Naive thymus-derived CD4-positive, alpha-beta T cell (primary cell): ENCODE measurements at places on chromosomes 12 and 14. TPM values are rescaled to one million over a fixed set of nuclear protein-coding genes. Genes with fewer than 3 reads are reported as not detected.

The DCN gene
- not detected for total RNA-seq

- DNase-seq: no peak
Measured at GRCh38 chr12:8996682-8997405, 7.5 kb downstream of the KLRG1 start.

- DNase-seq: no peak
Measured at GRCh38 chr12:20272801-20273200, 95.5 kb upstream of the PDE3A start.

DNA sequence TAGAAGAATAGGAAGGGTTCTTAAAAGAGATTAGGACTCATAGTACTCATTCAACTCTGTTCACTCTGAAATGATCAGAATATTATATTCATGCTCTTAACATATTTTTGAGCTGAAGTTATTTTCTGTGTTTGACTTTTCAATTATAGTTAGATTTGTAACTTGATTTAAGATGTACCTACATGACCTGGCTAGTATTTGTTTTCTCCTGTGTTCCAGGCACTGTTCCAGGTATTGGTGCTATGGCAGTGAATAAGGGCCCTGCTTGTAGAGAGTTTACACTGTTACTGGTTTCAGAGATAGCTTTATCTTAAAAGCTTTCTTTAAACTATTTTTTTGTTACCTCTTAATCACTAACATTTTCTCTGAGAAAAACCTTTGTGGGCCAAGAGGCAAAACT is 19.1 kb upstream of the SLC17A8 start:
- no peak for DNase-seq

GRCh38 chr12:55708695-55709233 is 1.1 kb upstream of the ITGA7 start:
- DNase-seq: no peak

DNA sequence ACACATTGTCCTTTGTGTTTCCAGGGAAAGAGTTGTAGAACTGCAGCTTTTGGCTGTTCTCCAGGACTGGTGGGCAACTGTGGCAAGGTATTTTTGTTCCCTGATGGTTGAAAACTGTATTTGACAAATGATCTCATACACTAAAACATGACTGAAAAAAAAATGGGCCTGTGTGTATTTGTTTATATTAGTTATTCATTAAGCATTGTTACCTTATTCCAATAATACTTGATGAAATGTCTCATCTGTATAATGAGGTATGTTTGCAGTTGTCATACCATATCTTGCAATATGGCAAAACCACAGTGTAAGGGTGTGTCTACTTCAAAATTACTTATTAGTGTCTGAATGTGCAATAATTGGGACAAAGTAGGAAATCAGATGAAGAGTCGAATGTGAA is 479.4 kb upstream of the NOVA1 start:
- no peak for DNase-seq

DNA sequence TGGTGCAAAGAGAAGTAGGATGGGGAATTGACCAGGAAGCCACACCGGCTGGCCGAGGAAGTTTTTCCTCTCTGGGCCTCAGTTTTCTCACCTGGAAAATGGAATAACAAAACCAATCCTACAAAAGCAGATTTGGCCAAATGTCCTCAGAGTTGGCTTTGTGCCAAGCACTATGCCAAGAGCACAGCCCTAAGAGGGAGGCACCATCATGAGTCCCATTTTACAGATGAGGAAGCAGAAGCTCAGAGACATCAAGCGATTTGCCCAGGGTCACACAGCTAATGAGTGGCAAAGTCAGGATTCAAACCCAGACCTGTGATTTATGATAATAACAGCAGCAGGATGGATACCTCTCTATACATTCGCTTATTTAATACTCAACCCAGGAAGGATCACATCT is 27.3 kb downstream of the RASAL1 start:
- DNase-seq: no peak

GRCh38 chr14:103915616-103916015 is 12.6 kb upstream of the TDRD9 start:
- DNase-seq: no peak

The GLI1 gene
- total RNA-seq: 0.39 TPM

- DNase-seq: no peak
Measured at GRCh38 chr14:58884442-58884841, 246.7 kb downstream of the DACT1 start.

The IL26 gene
- total RNA-seq: not detected

The ZC2HC1C gene
- total RNA-seq: 1.7 and 1.9 TPM in 2 replicates
